ENCODE measurements at places on chromosomes 7 and 10.

DNA sequence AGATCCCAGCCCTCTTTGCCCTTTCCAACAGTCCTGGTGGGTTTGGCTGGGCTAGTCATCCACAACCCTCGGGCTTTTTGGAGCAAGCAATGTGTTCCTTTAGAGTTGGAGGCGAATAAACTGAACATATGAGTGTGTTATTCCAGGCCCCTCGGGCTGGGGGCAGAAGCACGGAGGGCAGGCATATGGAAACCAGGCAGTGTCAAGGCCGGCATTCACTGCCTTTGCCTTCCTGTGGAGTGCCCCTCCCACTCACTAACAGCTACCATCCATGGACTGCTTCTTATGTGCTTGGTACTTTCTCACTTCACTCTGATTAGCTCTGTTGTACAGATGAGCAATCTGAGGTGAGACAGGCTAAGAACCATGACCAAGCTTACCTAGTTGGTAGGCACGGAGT is 53.9 kb upstream of the EFCAB10 start:
- no peak for DNase-seq

- no peak for DNase-seq
Observed at GRCh38 chr7:102836191-102836919, 76.4 kb upstream of the LRRC17 start.

DNA sequence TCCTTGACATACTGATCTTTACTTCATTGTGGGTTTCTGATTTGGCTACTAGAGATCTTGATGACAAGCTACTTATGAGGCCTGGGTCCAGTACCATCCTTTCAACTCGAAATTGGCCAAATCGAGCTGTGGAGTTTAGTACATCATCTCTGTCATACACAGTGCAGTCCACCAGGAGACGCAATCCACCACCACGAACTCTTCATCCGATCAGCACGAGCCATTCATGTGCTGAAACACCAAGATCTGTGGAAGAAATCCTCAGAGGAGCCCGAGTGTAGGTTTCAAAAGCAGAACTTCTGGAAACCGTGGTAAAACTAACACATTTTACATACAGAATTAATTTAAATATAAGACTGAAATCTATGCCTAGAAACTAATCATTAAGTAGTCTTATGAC is 14.2 kb downstream of the DNAJC9 start:
- no peak for DNase-seq

DNA sequence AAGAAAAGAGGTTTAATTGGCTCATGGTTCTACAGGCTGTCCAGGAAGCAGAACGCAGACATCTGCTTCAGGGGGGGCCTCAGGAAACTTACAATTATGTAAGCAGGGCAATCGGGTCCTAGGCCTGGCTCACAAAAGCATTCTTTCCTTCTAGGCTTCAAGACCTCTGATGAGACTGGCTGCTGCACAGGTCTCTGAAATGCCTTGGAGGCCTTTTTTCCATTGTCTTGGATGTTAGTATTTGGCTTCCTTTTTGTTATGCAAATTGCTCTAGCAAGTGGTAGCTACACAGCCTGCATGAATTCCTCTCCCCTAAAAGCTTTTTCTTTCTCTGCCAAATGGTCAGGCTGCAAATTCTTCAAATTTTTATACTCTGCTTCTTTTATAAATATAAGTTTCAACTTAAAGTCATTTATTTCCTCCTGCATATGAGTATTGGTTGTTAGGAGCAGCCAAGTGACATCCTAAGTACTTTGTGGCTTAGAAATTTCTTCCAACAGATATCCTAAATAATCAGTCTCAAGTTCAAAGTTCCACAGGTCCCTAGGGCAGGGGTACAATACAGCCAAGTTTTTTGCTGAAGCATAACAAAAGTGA is 83.1 kb upstream of the SEMA3A start:
- DNase-seq = no peak

DNA sequence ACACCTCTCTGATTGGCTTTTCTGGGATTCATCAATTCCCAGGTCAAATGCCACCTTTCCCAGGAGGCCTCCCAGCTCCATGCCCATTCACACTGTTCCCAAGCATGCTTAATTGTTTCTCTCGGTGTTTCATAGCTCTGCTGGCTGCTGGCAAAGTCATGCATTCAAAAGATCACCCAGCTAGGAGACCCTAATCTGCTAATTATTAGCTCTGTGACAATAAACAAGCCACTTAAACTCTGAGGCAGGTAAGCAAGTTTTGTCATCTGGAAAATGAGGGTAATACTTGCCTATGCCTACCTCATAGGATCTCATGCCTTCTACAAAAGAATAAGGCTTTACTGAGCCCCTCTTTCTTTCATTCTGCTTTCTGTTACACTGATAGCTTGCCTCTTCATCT is 828 bp upstream of the KEL start:
- no peak for DNase-seq

- DNase-seq = no peak
Observed at GRCh38 chr7:137078781-137079180, 210.3 kb downstream of the CHRM2 start.

DNA sequence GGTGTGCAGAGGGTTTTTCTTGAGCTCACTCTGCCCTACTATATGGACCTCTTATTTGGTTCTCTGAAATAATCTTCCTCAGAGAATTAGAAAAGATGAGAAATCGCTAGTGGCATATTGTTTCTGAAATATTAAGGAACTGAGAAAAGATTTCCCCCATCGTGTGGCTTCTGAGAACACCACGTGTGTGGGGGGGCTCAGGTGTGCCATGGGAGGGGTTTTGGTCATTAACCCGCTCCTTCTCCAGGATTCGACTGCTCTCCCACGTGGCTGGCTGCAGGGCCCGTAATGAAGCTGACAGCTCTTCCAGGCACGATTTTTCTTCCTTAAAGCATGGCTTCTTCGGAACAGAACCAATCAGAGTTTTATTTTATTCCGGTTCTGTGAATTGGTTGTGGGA is 67.7 kb downstream of the XRCC2 start:
- DNase-seq = no peak

DNA sequence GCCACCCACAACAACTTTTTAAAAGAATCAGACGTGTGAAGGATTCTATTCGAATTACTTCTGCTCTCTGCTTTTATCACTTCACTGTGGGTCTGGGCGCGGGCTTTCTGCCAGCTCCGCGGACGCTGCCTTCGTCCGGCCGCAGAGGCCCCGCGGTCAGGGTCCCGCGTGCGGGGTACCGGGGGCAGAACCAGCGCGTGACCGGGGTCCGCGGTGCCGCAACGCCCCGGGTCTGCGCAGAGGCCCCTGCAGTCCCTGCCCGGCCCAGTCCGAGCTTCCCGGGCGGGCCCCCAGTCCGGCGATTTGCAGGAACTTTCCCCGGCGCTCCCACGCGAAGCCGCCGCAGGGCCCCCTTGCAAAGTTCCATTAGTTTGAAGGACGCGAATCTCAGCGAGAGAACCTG is 461 bp upstream of the HTRA1 start:
- DNase-seq = no peak

DNA sequence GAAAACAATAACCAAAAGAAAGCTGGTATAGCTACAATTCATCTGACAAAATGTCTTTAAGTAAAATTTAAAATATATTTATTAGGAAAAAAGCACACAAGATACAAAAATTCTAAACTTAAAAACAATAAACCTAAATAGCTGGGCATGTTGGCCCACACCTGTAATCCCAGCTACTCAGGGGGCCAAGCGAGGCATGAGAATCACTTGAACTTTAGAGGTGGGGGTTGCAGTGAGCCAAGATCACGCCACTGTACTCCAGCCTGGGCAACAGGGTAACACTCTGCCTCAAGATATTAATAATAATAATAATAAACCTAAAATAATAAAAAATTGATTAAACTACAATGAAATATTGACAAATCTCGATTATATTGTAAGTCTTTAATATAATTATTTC is 77.8 kb upstream of the PDK4 start:
- no peak for DNase-seq

DNA sequence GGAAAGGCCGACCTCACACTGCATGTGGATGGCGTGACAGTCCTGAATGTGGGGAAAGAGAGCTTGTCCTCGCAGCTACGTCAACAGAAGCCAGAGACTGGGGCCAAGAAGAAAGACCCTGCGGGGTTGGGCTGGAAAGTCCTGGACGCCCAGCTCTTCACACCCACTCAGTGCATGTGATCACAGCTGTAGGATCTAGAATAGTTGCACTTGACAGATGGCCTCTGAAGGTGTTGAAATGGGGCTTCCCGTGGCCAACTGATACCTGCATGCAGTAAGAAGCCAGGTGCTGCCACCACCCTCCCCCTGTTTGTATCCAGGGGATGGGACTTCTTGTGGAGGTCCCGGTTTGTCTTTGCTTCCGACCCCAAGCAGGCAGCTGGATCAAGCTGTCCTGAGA is 34.1 kb upstream of the OCM2 start:
- no peak for DNase-seq

- DNase-seq = no peak
Observed at GRCh38 chr10:116276981-116277380, 4.0 kb upstream of the GFRA1 start.

DNA sequence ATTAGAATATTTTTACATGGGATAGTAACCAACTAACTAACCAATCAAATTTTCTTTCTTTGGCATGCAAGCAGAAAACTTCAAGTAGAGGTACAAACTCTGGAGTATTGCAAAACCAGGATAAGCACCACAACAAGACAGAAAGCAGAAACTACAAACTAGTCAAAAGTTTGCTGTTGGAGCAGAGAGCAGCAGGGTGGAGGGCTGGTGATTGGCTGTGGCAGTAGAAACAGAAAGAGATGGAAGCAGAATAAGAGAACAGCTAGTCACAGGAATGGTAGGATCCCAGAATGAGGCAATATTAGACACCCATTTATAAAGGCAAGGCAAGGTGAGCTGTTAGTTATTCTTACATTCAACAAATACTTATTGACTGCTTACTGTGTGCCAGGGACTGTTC is 6.8 kb upstream of the MACC1 start:
- no peak for DNase-seq

DNA sequence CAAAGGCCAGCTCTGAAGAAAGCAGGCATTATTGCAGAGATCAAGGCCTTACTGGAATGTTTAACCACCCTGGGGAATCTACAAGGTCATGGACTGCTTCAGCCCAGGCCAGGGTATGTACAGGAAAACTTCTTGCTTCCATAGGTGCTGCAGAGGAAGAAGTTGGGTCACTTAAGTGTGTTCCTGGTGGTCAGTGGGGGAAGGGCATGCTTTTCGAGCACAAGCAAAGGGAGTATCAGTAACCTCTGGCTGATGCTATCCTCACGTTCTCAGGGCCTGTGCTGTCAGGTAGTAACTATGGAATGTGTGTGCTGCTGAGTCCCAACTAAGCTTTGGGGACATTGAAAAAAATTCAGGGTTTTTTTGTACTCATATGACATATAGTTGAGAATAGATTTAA is 234.0 kb upstream of the SP4 start:
- no peak for DNase-seq

GRCh38 chr7:2564970-2565540 is 6.3 kb downstream of the IQCE start:
- DNase-seq = no peak

Data from stimulated activated CD4-positive, alpha-beta T cell treated with anti-CD3 and anti-CD28 coated beads, Interleukin-12 subunit alpha, Interleukin-12 subunit beta, amount 100 ng/mL, for 48 hours (primary cell).